ENCODE measurements at places on chromosomes 11 and 22.

DNA sequence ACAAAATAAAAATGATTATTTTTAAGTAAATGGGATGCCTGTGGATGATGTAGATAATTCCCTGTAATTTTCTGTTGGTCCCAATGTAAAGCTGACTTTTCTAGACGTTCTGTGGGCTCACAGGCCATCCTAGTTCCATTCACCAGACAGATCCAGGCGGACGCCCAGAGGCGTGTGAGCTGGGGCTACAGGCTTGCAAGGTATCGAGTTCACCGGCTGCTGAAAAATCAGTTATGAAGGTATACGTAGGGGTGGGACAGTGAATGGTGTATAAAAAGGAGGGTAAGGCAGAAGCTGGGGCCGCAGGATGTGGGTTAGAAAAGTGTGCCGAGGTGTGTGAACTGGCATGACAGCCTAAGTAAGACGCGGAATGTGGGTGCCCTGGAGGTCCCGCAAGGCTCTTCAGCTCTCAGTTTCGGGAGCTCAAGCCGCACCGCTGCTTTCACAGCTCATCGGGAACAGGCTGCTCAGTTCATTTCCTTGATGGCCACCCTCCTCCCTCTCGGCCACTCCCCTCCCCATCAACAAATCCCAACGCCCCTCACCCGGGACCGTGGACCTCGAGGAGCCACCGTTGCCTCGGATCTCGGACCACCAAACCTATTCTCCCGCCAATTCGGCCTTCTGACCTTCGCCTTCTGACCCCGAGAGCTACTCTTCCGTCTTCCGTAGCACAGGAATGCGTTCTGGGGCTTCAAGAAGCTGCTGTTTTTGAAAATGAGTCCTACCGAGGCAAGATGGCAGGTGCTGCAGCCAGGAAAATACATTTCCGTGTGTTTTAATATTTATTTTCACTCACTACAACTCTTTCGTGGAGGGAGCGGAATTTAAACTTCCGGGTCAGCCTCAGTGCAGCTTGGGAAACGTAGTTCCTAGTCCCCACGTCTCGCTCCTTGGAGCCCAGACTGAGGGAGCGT lies at the start of gene XNDC1N:
XNDC1N (minus strand) TSS at position 775 of the 917 bp plus-strand sequence. CDS start 5,241 bp downstream, outside the sequence.
- peak; percentile 83 for DNase-seq

- no peak for DNase-seq
Measured at GRCh38 chr11:72583177-72583553, 91.1 kb downstream of the PDE2A start.

- no peak for DNase-seq
Measured at GRCh38 chr22:41513391-41513790, 30.9 kb downstream of the POLR3H start.

DNA sequence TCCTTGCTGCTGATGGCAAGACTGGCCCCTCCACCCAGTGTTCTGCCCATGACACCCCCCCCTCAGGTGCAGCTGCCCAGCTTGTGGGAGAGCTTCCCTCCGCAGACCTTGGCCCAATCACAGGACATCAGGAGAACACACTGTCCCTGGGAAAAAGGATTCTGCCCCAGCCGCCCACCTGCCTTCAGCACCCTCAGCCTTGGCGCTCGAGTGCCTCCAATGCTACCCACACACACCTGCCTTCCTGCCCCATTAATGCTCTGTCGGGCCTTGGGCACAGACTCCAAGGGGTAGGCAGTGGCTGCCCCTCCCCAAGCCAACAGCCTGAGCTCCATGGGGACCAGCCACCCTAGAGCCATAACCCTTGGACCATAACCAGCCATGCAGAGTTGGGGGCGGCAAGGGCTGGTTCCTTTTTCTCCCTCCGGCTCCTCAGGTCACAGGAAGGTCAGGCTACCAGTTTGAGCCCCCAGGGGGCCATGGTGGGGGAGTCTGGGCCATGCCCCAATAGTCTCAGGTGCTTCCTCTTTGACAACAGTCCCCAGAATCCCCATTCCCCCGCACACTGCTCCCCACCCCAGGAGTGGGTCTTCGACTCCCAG lies 1.3 kb upstream of the ZNF70 start:
- peak; percentile 35 for DNase-seq

GRCh38 chr22:32862083-32862482 lies 60.6 kb downstream of the TIMP3 start:
- DNase-seq, result no peak

DNA sequence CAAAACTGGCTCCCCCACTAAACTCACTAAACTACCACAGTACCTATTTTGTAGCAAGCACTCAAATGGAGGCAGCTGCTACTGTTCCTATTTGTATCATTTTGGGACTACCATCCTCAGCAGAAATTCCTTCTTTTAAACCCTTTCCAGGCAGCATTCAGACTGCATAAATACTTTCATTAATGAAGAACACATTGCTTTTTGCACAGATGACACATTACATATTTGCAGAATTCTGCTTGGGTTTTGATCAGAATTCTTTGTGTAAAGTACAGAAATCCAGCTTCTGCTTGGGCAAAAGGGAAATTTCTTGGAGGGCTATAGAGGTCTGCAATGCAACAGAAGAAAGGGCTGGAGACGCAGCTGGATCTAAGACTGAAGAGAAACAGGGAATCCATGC lies 24.2 kb downstream of the RBX1 start:
- DNase-seq, result no peak

DNA sequence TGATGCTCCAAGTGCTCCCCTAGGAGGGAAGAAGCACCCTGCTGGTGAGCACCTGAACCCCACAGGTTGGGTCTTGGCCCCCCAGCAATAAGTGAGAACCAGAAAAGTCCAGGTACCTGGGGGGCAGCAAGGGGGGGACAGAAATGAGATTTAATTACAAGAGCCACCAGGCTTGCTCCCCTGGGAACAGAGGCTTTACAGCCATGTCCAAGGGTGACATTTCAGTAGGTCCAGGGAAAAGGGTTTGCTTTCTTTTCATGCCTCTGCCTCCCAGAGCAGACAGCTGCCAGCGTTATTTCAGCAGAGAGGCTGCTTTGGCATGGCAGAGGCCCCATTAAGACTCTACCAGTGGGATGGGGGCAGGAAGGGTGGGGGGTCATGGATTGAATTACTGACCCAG lies 437.7 kb downstream of the BUD13 start:
- no peak for DNase-seq

DNA sequence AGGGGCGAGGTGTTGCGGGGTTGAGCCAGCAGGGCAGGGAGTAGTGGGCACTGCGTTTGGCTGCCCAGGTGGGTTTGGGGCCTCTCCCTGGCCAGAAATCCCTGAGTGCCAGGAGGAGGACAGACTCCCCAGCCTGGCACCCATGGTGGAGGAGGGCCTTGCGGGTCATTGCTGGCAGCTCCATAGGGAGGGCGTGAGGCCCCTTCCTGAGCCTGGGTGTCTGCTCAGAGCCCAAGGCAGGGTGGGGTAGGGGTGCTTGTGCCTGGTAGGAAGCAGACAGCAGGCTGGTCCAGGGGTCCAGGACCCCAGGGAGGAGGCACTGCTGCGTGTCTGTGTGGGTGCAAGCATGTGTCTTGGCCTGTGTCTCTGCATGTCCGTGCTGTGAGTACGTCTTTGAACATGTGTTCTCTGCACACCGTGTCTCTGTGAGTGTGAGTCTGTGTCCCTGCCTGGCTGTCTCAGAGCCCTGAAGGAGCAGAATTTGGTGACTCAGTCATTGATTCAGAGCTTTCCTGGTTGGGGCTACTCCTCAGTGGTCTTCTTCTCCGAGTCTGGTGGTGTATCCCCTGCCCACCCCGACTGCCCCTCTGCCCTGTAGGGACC lies 3.9 kb downstream of the TSPAN4 start:
- no peak for DNase-seq

DNA sequence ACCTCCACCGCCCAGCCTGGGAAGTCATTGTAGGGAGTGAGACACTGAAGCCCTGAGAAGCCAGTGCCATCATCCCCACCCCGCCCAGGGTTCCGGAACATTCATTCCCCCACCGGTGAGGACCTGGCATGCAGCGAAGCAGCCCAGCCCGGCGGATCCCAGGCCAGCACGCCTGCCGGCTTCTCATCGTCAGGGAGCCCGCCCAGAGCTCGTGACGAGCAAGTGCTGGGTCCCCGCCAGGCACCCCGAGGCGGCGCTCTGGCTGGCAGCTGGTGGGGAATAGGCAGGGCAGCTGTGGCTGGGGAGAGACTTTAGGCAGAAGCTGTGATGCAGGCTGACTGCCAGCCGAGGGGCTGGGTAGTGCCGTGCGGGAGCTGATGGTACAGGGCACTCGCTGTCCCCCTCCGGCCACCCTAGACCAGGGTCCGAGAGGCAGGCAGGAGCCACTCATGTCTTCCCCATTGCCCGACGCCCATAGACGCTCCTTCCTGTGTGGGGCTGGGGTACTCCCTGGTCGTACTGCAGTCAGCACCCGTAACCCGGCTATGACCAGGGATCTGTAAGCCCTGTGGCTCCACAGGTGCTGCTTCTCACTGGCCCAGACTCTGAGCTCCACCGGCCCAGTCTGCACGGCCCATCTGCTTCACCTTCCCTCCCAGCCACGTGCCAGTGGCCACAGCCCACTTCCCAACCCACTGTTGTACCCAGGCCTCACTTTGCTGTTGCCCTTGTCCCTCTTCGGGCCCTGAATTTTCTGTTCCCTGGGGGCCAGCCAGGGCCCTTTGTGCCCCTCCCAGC lies 24.5 kb upstream of the CABP7 start:
- DNase-seq, result no peak

DNA sequence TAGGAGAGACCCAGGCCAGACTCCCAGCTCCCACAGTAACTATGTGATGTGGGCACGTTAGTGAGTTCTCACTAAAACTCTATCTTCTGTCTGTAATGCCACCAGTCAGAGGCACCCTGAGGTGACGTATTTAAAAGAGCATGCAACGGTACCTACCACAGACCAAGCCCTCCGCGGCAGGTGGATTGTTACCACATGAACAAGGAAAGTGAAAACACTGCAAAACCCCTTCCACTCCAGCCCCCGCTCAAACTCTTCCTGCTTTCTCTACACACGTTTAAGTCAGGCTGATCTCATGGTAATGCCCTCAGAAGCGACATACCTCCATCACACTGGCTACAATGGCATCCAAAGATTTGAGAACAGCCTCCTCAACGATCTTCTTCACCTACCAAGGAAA lies 36.7 kb downstream of the SERPIND1 start:
- no peak for DNase-seq

Measured in GF-D8 (cell line).